Activated gamma-delta T cell treated with Interleukin-2 at 50 U/mL for 16 hours (primary cell): ENCODE measurements at places on chromosomes 1 and 21.
A peak's percentile ranks its signal among the peaks of the same experiment; 100 is the strongest.

- no peak for DNase-seq
Measured at GRCh38 chr1:236163463-236164153, 21.3 kb downstream of the GPR137B start.

- no peak for DNase-seq
Measured at GRCh38 chr1:119179051-119179450, 38.6 kb upstream of the WARS2 start.

DNA sequence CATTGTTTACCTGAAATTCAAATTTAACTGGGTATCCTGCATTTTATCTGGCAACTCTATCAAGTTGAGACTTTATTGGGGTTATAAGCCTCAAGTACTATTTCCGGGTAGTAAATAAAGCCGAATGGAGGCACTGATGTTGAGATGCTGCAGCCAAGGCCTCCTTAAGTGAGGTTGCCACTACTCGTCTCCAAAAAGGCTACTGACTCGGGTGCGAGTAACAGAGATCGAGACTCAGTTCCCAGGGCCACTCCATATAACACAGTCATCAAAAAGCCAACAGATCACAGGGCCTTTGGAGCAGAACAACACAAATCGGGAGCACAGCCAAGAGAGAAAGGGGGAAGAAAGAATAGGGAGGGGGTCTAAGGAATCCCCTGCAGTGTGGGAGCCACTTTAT, 524 bp downstream of the COPA start:
- DNase-seq: no peak

DNA sequence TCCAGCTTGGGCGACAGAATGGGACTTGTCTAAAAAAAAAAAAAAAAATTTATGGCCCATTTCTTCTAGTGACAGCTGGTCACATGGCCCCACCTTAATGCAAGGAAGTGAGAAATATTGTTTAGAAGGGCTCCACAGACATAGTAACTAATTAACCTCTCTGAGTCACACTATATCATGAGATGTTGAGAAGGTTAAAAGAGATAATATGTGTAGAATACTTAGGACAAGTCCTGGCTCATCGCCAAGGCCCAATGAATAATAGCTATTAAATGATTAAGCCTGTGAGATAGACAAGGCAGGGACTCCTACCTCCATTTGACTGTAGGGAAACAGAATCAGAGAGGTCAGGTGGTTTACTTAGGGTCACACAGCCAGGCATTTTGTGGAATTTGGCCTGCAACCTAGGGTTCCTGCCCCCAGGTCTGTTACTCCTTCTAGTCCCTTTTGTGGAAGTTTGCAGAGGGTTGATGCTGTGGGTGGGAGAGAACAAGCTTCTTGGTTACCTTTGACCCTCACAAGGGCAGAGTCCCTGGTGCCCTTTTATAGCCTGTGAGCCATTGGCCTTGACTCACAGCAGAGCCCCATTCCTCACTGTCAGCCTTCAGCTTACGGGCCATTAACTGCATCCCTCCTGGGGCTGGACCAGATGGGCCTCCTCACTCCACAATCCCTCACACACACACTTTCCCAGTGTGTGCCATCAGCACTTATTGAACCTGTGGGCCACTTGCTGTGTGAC, 48.5 kb downstream of the OPRD1 start:
- no peak for DNase-seq

DNA sequence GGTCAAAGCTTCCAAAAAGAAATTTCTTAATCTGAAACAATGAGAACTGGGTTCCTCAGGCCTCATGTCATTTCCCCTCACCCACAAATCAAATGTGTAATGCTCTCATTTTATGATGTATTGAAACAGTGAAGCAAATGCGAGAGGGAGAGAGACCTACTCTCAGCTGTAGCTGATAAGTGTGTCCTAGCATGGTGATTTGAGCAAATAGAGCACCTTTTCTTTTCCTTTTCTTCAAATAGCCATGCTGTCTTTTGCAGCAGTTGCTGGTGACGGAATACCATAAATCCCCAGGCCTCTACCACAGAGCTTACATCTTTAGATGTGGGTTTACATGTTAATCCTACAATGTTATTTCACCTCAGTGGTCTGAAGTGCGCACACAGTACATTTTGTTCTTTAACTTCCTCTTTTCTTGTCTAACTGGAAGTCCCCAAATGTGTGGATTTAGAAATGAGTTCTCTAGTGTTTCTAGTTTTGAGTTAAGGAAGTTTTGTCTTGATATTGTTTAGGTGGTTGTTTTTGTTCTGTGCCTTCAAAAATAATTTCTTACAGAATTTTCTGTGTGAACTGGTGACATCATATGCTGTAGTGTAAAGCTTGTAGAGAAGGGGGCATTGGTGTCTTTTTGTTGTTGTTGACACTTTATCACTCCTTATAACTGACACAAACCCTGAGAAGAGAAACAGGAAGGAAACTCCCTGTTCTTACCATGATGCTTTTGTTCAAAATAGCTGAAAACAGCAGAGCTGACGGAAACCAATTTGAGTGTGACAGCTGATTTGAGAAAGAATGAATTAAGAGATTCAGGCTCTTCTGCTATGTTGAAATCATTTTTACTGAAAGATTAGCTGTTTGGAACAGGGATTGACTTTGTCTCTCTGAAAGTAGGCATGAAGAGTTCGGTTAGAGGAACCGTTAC, 12.2 kb downstream of the SMAP2 start:
- DNase-seq: peak; percentile 47

GRCh38 chr1:91809317-91809716, 76.6 kb downstream of the TGFBR3 start:
- no peak for DNase-seq

DNA sequence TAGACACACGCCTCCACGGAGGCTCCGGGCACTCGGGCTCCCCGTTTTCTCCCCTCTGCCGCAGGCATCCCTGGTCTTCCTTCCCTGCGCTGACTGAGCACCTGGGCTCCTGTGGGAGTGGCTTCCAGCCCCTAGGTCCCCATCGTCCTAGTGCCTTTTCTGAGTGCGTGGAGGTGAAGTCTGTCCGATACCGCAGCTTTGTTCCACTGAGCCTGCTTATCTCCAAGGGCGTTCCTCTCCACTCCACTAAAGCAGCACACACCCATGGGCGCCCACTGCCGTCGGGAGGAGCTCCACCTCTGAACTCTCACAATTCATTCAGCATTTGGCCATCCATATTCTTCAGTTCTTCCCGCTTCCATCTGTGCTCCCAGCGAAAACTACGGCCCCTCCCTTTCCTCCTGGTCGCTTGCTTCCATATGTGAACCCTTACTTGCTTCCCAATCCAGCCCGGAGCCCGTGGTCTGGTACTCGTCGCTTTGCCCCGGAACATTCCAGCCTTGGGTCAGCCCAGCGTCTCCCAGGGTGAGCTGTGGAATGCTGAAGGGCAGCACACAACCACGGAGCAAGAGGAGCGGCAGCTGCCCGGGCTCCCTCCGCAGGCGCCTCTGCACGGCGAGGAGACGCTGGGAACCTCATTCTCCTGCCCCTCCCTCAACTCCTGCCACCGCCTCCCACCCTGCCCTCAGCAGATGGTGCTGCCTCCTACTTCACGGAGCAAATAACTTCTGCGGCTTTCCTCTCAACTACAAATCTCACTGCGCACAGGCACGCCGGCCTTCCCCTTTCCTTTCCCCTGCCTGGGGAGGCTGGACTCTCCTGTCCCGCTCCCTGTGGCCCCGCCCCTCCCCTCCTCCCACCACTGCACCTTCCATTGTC, 27.5 kb downstream of the ATP8B2 start:
- no peak for DNase-seq

DNA sequence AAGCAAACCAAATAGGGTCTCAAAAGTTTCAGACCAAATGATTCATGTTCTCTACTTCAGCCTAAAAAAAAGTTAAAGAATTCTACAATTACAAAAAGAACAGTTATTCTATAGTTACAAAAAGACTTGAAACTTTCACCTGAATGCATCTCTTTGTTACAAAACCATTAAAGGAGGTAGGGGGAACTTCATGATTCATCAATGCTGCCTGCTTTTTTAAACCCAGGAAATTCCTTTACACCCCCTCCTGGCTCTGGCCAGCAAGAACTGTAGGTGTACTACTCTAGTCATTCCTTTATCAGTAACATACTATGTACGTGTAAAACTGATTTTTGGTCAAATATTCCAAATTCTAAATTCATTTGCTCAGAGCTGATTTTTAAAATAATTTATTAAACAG, 5.0 kb downstream of the FAF1 start:
- DNase-seq: no peak

DNA sequence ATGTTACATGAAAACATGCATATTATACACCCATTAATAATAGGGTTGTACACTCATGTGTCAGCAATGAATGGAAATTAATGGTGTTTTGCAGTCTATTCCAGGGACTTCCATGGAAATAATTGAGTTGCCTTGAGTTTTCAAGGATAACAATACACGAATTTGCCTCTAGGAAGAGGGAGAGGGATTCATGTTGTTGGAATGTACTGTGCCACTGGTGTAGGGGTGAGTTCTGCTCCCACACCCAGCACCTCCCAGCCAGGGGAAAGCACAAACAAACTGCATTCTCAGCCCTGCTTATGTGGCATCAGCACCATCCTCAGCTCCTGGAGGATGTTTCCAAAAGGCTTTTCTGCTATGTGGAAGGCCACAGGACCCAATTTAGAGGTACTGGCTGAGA, 57.8 kb downstream of the BCAR3 start:
- no peak for DNase-seq

GRCh38 chr1:89305493-89305892, 32.8 kb upstream of the GBP5 start:
- DNase-seq: no peak

DNA sequence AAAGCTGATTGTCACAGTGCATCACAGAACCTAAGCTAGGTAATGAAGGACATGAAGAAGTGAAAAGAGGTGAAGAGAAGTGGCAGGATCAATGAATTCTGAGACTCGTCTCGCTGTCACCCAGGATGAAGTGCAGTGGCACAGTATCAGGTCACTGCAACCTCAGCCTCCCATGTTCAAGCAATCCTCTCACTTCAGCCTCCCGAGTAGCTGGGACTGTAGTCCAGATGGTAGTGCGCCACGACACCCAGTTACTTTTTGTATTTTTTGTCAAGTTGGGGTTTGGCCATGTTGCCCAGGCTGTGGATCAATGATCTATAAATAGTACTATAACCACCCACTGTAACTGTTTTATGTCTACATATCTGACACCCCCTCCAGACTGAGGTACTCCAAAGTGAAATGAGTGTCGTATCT, 33.1 kb downstream of the PTP4A2 start:
- no peak for DNase-seq

- no peak for DNase-seq
Measured at GRCh38 chr1:70083519-70083918, 121.9 kb downstream of the LRRC40 start.

GRCh38 chr1:77282866-77283539, 1.2 kb downstream of the AK5 start:
- no peak for DNase-seq

GRCh38 chr1:32012709-32013385, 821 bp upstream of the KHDRBS1 start:
- DNase-seq: no peak

DNA sequence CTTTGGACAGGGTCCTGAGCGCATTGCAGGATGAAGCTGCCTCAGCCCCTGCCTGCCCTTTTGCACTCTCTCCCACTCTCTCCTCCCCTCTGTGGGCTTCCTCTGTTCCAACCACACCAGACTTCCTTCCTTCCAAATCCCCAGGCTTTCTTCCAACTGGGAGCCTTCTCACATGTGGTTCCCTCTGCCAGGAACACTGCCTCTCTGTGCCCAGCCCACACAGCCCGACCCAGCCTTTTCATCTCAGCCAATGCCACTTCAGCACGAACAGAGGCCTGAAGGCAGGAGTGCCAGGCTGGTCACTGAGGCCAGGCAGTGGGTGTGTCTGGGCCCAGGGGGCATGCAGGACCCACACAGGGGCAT, 5.9 kb downstream of the SELENON start:
- no peak for DNase-seq

DNA sequence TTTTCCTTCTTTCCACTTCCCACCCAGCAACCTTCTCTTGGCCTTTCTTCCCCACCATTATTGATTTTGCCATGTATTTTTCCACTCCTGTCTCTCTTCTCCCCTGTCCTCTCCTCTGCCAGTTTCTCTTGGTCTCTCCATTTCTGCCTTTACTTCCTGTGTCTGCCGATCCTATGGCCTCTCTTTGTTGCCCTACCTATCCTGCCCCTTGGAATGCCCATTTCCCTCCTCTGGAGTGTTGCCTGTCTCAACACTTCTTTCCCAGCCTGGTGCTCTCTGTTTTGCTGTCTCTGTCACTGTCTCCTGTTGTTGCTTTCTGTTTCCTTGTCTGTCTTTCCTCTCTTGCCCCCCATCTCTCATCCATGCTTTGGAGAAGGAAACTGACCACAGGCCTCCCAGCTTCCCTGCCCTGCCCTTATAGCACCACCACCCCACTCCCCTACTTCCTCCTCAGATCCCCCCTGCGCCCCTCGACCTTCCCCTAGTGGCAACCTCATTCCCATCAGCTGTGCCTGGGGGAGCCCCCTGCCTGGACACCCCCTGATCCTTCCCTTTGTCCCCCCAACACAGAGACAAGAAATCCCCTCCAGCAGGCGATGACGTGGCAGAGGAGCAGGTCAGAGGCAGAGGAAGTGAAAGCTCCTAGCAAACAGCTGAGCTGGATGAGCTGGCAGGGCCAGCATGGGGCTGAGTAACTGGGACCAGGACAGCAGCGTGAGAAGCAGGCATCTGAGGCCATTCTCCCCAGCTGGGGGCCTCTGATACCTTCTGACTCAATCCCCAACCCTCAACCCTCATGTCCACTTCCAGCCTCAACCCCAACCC, 6.6 kb upstream of the ETV3L start:
- no peak for DNase-seq

GRCh38 chr1:181430015-181430885, 53.1 kb upstream of the CACNA1E start:
- DNase-seq: no peak

GRCh38 chr1:248805876-248806275, 19.8 kb downstream of the SH3BP5L start:
- no peak for DNase-seq

- no peak for DNase-seq
Measured at GRCh38 chr1:231827337-231828105, 200.9 kb downstream of the DISC1 start.

DNA sequence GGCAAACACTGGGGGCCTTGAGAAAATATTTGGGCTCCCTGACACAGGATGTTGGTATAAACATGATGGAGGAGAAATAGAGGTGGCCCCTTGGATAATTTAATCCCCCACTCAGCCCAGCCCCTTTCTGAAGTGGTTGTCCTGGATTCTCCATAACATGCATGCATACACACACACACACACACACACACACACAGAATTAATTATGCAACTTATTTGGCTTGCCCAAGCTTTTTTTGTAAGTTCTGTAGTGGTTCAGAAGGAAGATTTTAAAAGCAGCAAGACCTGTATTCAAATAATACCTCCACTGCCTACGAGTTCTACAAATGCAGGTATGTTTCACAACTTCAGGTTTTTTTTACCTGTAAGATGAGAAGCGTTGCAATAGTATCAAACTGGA, 15.0 kb downstream of the ATF3 start:
- DNase-seq: no peak
